ENCODE measurements at places on chromosomes 16 and 17.

- DNase-seq = no peak
Measured at GRCh38 chr17:45146890-45147580, 1.2 kb upstream of the HEXIM1 start.

- no peak for DNase-seq
Measured at GRCh38 chr17:82438401-82439193, 12.0 kb downstream of the CYBC1 start.

DNA sequence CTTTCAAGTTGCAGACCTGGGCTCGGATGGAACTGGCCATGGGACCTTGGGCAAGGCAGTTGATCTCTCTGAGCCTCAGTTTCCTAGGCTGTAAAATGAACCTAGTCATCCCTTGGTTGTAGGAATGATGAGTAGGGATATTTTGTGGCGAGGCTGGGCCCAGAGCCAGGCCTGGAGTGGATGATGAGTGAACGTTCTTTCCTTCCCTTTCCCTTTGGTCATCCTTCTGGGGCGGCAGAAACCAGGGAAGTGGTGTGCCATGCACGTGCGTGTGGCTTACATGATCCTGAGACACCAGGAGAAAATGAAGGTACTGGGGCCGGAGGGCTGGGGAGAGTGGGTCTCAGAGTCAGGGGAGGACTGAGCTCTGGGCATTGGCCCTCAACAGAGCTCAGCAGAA, 8.4 kb downstream of the FBRS start:
- no peak for DNase-seq

- DNase-seq = no peak
Measured at GRCh38 chr17:34502426-34502825, 77.0 kb upstream of the TMEM132E start.
